Activated naive CD4-positive, alpha-beta T cell treated with anti-CD3 and anti-CD28 coated beads, Interleukin-2, amount 10 ng/mL, durations not matched to agents 7 days and 5 days (primary cell): ENCODE measurements at places on chromosomes 7 and 10.

GRCh38 chr10:117884592-117884991 lies 162.1 kb downstream of the RAB11FIP2 start:
- H3K36me3 ChIP-seq = no peaks in the 10 kb centered on the region
- H3K27ac ChIP-seq = no peak overlapping the region
- peaks cover 18% of the 10 kb centered on the region for H3K27me3 ChIP-seq
- no peak overlapping the region for H3K4me3 ChIP-seq
- DNase-seq = no peak

DNA sequence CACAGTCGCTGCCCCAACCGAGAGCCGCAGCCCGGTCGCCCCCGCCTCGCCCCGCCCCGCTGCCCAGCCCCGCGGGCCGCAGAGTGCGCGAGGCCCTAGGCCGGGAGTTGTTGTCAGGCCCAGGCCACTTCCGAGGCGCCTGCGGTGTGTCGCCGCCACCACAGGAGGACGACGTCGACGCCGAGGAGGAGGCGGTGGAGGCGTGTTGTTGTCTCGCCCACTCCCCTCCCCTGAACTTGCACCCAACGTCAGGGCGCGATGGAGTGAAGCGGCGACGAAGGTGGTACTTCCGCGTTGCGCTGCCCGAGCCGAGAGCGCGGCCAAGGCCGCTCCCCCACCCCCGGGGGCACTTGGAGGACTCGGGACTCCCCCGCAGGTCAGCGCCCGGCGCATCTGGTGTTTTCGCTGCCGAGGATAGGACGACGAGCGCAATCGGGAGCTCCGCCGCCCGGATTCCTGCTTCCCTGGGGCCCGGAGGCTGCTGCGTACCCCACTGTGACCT lies at the start of gene CDK13:
CDK13 (plus strand) TSS at position 286 of the 502 bp plus-strand sequence. CDS start 386 bp downstream, outside the sequence.
- DNase-seq = peak; percentile 96
- H3K36me3 ChIP-seq = peaks cover 24% of the 10 kb centered on the region
- H3K27me3 ChIP-seq = peaks cover 12% of the 10 kb centered on the region
- peak within 1 kb of the TSS; percentile 100 for H3K27ac ChIP-seq
- H3K4me3 ChIP-seq = peak within 1 kb of the TSS; percentile 91

GRCh38 chr7:34137176-34137575 lies 231.8 kb downstream of the BMPER start:
- H3K27ac ChIP-seq = no peak overlapping the region
- H3K27me3 ChIP-seq = no peaks in the 10 kb centered on the region
- no peaks in the 10 kb centered on the region for H3K36me3 ChIP-seq
- no peaks in the 10 kb centered on the region for H3K4me1 ChIP-seq
- DNase-seq = no peak

GRCh38 chr7:95411036-95411435 lies 14.9 kb upstream of the PON3 start:
- no peak overlapping the region for H3K4me3 ChIP-seq
- no peak overlapping the region for H3K27ac ChIP-seq
- no peaks in the 10 kb centered on the region for H3K27me3 ChIP-seq
- H3K36me3 ChIP-seq = no peaks in the 10 kb centered on the region
- no peak for DNase-seq
- H3K4me1 ChIP-seq = no peaks in the 10 kb centered on the region

- H3K4me3 ChIP-seq = no peak overlapping the region
- no peaks in the 10 kb centered on the region for H3K36me3 ChIP-seq
- no peaks in the 10 kb centered on the region for H3K4me1 ChIP-seq
- DNase-seq = no peak
- peaks cover 10% of the 10 kb centered on the region for H3K27me3 ChIP-seq
These were observed 755 bp downstream of the FRMPD2 start for GRCh38 chr10:48273741-48274140.

- no peak for DNase-seq
- no peak overlapping the region for H3K4me3 ChIP-seq
- peaks cover 17% of the 10 kb centered on the region for H3K36me3 ChIP-seq
These were observed 8.2 kb upstream of the VCL start for GRCh38 chr10:73989594-73990150.

DNA sequence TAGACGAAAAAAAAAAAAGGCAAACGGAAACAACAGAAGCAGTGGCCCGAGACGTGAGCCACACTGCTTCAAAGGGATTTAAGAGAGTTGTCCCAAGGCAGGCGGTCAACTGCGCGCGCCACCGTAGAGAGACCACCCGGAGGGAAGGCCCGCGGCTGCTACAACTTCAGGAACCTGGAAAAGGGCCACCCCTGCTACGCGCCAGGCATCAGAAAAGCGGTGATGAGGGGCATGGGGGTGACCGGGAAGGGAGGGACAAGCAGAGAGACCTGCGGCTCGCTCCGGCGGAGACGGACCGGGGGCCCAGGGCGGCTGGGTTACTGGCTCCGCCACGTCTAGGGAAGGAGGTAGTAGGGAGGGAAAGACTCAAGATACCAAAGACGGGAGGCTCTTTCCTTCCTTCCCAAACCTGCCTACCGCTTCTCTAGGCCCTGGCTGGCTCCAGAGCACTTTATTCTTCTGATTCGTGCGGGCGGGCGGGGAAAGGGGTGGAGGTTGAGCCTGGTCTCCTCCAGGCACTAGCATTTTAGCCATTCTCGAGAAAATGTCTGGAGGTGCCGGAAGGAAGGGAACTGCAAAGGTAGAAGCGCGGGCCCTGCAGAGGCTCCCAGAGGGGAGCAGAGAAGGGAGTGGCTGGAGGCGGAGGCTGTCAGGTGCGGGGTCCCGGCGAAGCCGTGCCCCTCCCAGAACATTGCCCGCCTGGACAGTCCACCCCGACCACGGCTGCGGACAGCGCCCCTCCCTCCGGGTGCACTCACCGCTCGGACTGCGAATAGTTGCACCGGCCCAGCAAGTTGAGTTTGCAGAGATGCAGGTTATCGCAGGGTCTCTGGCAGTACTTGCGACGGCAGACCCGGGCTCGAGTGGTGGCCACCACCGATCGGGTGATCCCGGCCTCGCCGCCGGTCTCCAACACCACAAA lies 993 bp downstream of the ZC3HAV1 start:
- peak; percentile 48 for DNase-seq
- peaks cover 5% of the 10 kb centered on the region for H3K27me3 ChIP-seq
- peak overlapping the region; percentile 91 for H3K4me3 ChIP-seq
- H3K4me1 ChIP-seq = peaks cover 37% of the 10 kb centered on the region
- H3K36me3 ChIP-seq = peaks cover 49% of the 10 kb centered on the region

DNA sequence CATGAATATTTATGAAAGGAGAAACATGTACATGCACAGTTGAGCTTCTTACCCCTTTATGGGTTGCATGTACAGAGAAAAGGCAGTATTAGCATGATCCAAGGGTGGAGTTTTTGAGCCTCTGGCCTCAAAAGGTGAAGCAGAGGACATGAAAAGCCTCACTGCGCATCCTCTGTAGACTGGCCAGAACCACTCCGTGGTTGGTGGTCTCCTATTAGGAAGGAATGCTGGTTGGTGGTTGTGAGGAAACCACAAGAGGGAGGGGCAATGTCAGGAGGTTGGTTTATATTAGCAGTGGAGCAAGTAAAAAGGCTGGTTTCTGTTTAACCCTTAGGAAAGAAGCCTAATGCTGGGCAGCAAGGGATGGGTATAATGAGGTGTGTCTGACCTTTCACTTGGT lies 37.5 kb downstream of the AHCYL2 start:
- H3K4me1 ChIP-seq = peaks cover 16% of the 10 kb centered on the region
- no peak overlapping the region for H3K4me3 ChIP-seq
- H3K27me3 ChIP-seq = no peaks in the 10 kb centered on the region
- H3K36me3 ChIP-seq = no peaks in the 10 kb centered on the region
- peak overlapping the region; percentile 30 for H3K27ac ChIP-seq

DNA sequence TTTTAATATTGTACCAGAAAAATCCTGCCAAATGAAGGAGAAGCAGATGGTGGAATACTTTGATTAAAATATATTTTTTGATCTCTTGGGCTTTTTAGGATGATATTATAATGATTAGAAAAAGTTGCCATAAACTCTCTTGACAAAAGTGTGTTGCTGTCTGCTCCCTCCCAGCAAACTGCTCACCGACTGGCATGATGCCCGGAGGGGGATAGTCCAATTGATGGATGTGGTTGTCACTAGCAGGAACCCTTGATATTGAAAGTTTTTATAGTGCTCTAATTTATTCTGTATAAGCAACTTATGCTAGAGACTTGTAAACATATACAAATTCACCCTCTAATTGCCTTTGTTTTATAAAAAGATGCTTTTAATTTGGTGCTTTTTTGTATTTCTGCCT lies 114.0 kb downstream of the DNAH11 start:
- DNase-seq = no peak
- H3K4me3 ChIP-seq = no peak overlapping the region

- no peak overlapping the region for H3K27ac ChIP-seq
- no peaks in the 10 kb centered on the region for H3K4me1 ChIP-seq
- H3K4me3 ChIP-seq = no peak overlapping the region
- H3K27me3 ChIP-seq = peaks cover 10% of the 10 kb centered on the region
- no peaks in the 10 kb centered on the region for H3K36me3 ChIP-seq
These were observed 131.0 kb upstream of the EEPD1 start for GRCh38 chr7:36021917-36022550.

DNA sequence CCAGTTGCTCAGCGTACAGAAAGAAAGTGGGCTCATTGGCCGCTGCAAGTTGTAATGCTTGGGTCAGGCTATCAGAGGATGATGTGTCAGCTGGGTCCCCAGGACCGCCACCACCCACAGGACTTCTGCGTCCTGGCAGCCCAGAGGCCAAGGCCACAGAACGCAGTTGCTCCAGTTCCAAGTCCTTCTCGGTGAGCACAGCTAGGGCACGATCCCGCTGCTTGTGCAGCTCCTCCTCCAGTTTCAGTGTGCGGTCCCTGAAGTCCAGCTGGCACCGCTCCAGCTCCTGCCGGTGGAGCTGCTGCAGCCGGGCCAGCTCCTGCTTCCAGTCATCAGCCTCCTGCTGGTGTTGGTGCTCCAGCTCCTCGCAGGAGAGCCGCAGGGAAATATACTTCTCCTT lies 3.0 kb downstream of the GCC1 start:
- H3K4me3 ChIP-seq = no peak overlapping the region
- peaks cover 54% of the 10 kb centered on the region for H3K4me1 ChIP-seq
- H3K27ac ChIP-seq = no peak overlapping the region
- DNase-seq = no peak

- H3K36me3 ChIP-seq = no peaks in the 10 kb centered on the region
- DNase-seq = no peak
- H3K27me3 ChIP-seq = no peaks in the 10 kb centered on the region
These were observed 47.4 kb upstream of the TCERG1L start for GRCh38 chr10:131358741-131359442.

- no peaks in the 10 kb centered on the region for H3K27me3 ChIP-seq
- H3K27ac ChIP-seq = no peak overlapping the region
- DNase-seq = no peak
- no peaks in the 10 kb centered on the region for H3K36me3 ChIP-seq
These were observed 230.6 kb upstream of the GRB10 start for GRCh38 chr7:51013218-51013786.

DNA sequence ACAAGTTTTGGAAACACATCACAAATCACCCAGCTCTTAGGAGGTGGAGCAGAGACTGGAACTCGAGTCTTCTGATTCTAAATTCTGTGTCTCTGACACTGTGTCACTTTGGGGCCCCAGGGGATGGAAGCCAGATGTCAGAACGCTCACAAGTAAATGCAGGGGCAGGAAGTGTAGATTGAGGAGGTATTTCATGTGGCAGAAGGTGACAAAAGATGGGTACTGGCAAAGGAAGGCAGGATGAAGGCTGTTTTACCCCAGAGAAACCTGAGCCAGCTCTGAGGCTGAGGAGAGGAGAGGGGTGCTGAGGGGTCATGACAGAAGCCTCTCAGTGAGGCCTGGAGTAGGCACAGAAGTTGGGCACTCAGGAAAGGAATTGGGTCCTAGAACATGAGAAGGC lies 6.0 kb upstream of the PURB start:
- H3K36me3 ChIP-seq = no peaks in the 10 kb centered on the region
- H3K27ac ChIP-seq = peak overlapping the region; percentile 94
- H3K27me3 ChIP-seq = no peaks in the 10 kb centered on the region
- H3K4me1 ChIP-seq = peaks cover 37% of the 10 kb centered on the region

DNA sequence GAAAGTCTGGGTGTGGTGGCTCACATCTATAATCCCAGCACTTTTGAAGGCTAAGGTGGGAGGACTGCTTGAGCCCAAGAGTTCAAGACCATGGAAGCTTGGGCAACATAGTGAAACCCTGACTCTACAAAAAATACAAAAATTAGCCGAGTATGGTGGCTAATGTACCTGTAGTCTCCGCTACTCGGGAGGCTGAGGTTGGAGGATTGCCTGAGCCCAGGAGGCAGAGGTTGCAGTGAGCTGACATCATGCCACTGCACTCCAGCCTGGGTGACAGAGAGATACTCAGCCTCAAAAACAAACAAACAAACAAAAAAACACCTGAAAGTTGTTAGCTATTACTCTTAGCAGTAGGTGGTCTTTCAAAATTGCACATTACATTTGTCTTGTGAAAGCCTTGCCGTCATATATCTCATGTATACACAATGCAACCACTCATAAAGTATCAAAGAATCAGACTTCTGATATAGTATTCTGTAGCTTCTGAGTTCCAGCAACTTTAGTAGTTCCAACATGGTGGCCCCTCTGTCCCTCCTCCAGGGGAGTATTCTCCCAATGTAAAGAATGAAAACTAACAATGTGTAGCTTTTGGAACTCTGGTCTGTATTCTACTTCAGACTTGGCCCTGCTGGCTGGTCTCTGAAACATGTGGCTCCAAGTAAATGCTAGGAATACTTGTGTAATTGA lies 101.5 kb downstream of the ZNF92 start:
- H3K4me3 ChIP-seq = no peak overlapping the region
- peak overlapping the region; percentile 88 for H3K27ac ChIP-seq
- H3K36me3 ChIP-seq = peaks cover 38% of the 10 kb centered on the region
- DNase-seq = no peak
- H3K27me3 ChIP-seq = peaks cover 1% of the 10 kb centered on the region

DNA sequence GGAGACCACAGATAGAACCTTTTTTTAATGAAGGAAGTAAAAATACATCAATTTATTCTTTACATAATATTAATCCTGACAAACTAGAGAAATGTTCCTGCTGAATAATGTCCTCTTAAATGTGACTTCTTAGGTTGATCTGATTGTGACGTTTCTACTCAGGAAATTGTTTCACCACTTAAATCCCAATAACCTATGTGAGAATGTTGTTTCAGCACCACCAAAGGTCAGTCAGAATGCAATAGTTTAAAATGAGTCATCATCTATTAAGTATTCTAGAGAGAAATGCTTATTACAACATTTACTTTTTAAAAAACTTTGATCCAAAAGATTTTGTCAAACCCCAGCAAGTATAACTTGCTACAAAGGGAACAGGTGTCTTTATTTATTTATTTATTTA lies 155.4 kb upstream of the CACNA2D1 start:
- DNase-seq = no peak
- no peaks in the 10 kb centered on the region for H3K4me1 ChIP-seq
- no peaks in the 10 kb centered on the region for H3K27me3 ChIP-seq
- no peak overlapping the region for H3K4me3 ChIP-seq
